Breast epithelium (tissue), 4 donors: ENCODE measurements at places on chromosomes 6 and 20. TPM values are rescaled to one million over a fixed set of nuclear protein-coding genes. Genes with fewer than 3 reads are reported as not detected.

The C6orf141 gene
- 6.1 TPM for total RNA-seq

The FAM110A gene
- total RNA-seq, result 18.9 TPM

The MCHR2 gene
- total RNA-seq, result not detected

The MYCT1 gene
- total RNA-seq, result 12.5 TPM

The CGAS gene
- 3.7 TPM for total RNA-seq

The SIRPG gene
- not detected for total RNA-seq

The SLC26A8 gene
- 0.48 TPM for total RNA-seq

The VPS52 gene
- 55.6 TPM for total RNA-seq

The GRM4 gene
- total RNA-seq, result not detected

The LKAAEAR1 gene
- total RNA-seq, result not detected

The FAXC gene
- total RNA-seq, result 14.2 TPM

The CSTF1 gene
- 17.1 TPM for total RNA-seq

GRCh38 chr20:50523552-50524167 lies 13.5 kb downstream of the PTPN1 start:
- no peak for DNase-seq

- DNase-seq, result no peak
Measured at GRCh38 chr20:43959079-43959919, 44.6 kb downstream of the TOX2 start.

- no peak for DNase-seq
Measured at GRCh38 chr6:156617941-156618340, 159.2 kb upstream of the ARID1B start.

GRCh38 chr6:140193269-140193668 lies 818.8 kb upstream of the CITED2 start:
- no peak for DNase-seq

DNA sequence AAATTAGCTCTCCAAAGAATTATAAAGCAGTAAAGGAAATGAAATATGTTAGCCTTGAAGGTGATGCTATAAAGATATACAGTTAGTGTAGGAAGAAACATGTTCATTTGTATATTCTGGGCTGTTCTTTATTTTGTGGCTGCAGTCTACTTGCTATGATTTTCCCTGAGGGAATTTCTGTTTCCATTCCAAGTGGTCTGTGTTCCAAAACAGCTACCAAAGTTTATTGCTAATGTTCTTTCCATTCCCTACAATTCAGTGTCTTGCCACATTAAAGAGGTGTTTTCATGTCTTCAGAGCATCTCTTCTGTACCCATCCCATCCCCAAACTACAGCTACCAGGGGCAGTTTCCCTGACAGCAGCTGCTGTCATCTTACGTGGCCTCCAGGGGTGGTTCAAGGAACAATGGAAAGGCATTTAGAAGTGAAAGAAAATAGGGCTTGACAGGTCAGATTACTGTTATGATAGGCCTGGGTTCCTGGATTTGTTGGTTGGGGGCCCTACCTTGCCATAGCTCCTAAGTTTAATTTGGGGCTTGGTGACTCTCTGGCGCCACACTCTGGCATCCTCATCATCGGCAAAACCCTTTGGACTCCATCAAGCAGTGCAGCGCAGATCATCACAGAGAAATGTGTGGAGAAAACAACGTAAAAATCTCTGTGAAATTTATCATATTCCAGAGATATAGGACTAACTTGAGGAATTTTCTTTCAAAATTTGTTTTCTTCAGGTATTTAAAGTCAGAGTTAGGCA lies 33.8 kb upstream of the AIG1 start:
- no peak for DNase-seq

- DNase-seq, result no peak
Measured at GRCh38 chr6:43420012-43420709, 7.2 kb upstream of the ABCC10 start.

DNA sequence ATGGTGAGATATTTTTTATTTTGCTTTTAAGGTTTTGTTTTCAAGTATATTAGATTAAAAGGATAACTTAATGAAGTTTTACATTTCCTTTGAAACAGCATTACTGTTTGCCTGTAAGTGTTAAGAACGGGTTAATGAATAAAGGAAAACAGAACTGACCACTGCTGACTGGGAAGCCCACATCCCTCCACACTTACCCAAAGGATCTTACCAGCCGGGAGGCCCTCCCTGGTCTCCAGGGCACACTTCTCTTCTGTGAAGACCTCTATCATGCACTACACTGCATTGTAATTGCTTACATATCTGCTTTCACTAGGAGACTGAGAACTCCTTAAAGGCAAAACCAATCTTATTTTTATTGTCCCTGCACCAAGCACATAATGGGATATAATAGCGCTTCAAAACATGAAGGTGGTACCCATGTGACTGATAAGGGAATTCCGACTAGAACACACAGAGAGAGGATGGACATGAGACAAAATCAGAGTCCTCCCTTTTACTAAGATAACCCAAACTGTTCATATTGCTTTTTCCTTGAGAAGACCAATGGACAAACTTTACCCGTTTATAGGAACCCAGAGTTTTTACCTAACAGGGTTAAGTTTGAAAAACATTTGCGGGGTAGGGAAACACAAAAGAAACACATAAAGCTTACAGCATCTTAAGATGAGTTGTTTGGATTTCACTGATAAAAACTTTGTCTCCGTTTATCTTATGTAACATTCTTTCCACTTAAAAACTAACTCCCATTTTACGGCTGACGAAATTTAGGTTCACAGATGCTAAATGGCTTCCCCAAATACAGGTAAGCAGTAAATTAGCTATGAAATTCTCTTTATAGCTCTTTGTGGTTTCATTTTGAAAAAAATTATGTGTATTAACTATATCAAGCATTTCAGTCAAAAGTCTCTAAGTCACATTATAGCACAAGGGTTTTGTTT lies 8.7 kb downstream of the EZR start:
- no peak for DNase-seq
